Activated CD8-positive, alpha-beta memory T cell treated with anti-CD3 and anti-CD28 coated beads, Interleukin-2, amount 10 ng/mL, durations not matched to agents 7 days and 5 days (primary cell): ENCODE measurements at places on chromosomes 16 and 17. TPM values are rescaled to one million over a fixed set of nuclear protein-coding genes. Genes with fewer than 3 reads are reported as not detected.

The PIPOX gene
- total RNA-seq = 1.6 TPM

The TNS4 gene
- 5.8 TPM for total RNA-seq

The SAT2 gene
- 21.5 TPM for total RNA-seq

The RAB26 gene
- 0.68 TPM for total RNA-seq

The GPRC5B gene
- not detected for total RNA-seq
